ENCODE measurements at places on chromosomes 3 and 15.

GRCh38 chr15:84889313-84889990, 5.0 kb downstream of the SLC28A1 start:
- no peak for DNase-seq

DNA sequence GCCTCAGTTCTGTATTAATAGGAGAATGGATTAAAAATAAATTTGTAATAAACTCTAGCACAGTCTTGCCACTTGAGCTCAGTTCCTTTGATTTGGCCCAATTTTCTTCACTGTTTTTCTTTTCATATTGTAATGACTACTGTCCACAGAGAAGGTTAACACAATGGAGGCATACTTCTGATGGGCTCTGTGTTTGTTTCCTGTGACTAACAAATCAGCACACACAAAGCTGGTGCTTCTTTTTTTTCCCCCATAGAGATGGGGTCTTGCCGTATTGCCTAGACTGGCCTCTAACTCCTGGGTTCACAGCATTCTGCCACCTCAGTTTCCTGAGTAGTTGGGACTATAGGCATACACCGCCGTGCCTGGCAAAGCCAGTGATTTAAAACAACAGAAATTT, 182.2 kb downstream of the GHSR start:
- no peak for DNase-seq

DNA sequence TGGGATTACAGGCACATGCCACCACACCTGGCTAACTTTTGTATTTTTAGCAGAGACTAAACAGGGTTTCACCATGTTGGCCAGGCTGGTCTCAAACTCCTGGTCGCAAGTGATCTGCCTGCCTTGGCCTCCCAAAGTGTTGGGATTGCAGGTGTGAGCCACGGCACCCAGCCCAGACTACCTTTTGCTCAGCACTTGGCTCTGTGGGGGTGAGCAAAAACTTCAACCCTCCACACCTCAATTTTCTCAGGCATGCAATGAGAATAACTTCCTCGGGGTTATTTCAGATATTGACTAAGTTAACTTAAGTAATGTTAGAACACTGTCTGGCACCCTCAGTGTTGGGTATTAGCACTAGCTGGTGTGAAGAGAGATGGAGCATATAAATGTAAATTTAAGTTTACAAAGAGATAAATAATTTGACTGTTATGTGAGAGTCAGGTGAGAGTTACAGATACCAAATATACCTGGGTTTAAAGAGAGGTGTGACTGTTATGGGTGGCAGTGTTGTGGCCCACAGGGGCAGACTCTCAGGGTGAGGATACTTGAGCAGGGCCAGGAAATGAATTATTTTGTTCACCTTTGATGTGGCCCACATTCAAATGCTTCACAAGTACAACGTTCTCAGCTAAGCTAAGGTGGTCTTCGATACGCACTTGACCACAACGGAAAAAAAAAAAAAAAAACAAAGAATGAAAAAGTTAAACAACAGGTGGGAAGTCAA, 29.0 kb downstream of the CPOX start:
- no peak for DNase-seq

DNA sequence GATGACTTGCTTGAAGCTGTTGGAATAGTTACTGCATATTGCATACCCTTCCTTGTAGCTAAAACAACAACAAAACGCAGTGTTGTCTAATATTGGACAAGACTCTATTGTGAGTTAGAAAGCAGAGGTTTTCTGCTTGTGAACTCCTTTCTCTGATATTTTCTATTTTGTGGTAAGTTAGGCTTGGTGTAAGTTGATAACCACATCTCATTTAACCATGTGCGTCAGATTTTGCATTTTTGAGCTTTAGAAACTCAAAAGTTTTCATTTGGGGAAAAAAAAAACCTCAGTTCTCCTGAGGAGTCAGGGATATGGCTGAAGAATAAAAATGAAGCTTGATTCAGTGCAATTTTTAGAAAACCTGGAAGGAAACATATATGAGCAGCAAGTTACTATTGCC, 1.5 kb downstream of the ARIH1 start:
- DNase-seq: no peak

DNA sequence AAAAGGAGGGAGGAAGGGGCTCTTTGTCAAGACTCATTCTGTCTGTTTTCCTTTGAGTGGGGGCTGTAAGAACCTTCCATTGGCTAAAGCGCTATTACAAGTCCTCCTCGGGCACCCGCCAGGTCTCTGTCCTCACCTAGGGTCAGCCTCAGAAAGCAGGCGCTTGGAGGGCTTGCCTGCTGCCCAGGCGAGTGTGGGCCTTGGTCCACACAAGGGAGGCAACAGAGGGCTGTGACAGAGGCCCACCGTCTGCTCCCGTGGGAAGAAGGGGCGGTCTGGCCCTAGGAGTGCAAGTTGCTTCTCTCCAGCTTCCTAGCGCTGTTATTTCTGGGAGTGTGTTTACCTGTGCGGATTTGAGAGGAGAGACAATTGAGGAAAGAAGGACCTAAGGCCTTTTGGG, 24.0 kb upstream of the EHD4 start:
- DNase-seq: no peak

DNA sequence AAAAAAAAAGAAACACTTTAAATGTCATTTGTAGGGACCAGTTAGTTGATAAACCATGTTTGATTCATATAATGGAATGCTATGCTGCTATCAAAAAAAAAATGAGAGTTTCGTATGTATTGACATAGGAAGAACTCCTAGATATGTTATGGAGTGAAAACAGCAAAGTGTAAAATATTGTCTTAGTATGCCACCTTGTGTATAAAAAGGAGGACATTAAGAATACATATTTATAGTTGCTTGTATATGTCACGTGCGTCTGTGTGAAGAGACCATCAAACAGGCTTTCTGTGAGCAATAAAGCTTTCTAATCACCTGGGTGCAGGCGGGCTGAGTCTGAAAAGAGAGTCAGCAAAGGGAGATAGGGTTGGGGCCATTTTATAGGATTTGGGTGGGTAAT, 39.5 kb downstream of the KBTBD8 start:
- no peak for DNase-seq

DNA sequence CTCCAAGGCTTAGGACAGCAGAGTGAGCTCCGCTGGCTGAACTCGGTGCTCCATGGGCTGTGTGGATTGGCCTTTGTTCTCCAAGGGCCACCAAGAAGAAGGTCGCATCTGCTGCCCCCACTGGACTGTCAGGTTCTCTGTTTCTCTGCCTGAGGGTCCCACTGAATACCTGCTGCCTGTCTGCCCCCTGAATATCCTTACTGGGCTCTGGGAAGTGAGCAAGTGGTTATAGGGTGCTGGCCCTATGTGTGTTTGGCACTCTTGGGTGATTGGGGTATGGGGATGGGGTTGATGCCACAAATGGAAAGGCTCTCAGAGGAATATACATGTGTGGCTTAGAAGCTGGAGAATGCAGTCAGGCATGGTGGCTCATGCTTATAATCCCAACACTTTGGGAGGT, 82.3 kb downstream of the THSD4 start:
- no peak for DNase-seq
